ENCODE measurements at places on chromosomes 5 and 9.

- no peak for DNase-seq
Measured at GRCh38 chr9:29751226-29751625, 2177.9 kb upstream of the C9orf72 start.

DNA sequence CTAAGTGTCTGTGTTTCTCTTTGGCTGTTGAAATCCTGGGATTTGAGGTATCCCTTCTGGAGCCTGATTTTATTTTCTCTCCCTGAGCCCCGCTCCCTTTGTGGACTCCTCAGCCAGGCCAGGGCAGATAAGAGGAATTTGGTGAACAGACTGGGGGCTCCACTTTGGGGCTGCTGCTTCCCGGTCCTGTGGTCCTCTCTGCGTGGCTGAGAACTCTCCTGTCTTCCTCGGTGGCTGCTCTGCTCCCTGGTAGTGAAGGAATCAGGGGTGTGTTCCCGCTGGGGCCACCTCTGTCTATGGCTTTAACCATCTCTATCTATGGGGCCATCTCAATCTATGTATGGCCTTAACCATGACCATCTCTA, 71.7 kb upstream of the SH3PXD2B start:
- no peak for DNase-seq

DNA sequence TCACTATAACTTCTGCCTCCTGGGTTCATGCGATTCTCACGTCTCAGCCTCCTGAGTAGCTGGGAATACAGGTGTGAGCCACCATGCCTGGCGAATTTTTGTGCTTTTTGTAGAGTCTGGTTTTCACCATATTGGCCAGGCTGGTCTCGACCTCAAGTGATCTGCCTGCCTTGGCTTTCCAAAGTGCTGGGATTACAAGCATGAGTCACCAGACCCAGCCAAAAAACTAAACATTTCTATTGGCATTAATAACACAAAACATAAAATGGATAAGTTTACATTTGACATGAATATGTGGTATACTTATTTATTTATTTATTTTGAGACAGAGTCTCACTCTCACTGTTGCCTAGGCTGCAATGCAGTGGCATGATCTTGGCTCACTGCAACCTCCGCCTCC, 13.6 kb upstream of the REEP5 start:
- no peak for DNase-seq

- no peak for DNase-seq
Measured at GRCh38 chr9:103242025-103242424, 246.9 kb downstream of the CYLC2 start.

DNA sequence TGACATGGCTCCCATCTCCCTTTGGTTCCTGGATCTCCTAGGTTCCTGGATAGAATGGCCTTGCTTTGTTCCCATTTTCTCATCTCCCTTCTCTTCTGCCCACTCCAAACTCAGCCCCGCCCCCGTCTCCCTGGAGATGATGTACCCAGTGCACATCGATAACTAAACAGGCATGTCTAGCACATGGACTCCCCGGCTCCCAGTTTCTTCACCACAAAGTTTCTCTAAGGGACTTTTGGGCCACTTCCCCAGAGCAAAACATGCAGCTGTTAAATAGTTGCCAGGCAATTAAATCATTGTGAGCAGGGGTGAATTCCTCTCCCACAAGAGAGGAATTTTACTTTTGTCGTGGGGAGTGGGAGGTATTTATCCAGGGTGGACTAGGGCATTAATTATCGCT, 259.0 kb downstream of the GADD45G start:
- no peak for DNase-seq

GRCh38 chr9:99419070-99419469, 197.0 kb downstream of the SEC61B start:
- no peak for DNase-seq

DNA sequence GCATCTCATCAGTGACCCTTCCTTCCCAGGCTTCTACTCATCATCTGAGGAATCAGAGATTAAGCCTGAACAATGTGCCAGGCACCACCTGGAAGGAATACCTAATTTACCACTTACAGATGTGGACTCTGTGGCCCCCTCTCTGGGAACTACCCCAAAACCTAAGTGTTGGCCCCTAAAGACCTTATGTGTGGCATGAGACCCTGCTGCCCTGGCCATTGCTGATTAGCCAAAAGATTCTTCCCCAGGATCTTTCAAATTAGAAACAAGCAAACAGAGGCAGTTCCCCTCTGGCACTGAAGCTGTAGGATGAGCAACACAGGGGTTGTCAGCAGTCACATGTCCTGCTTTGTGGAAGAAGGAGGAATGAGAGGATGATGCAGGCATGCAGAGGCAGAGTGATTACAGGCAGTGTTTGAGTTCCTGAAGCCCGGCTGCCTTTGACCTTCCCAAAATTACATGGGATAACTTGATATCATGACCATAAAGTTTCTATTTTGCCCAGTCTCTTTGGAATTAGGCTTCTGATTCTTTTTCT, 10.6 kb downstream of the SPINK4 start:
- no peak for DNase-seq

DNA sequence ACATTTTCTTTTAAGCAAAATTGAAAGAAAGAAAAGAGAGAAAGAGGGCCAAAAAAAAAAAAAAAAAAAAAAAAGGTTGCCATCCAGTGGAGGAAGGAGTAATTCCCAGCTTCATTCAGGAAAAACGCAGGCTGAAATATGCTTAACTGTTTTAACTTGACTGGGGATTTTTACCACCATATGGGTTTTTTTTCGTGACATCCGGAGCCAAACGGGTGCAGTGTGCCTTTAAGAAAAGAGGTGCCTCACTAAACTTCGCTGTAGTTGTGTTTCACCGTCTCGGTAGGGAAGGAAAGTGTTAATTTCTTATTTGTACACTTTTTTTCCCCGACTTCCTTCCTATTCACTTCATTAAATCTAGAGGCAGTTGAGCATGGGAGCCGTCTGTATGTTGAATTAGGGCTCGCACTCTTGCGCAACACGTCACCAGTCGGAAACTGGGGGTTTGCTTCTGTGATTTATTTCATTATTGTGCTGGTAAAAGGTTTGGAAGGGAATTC, 143.0 kb downstream of the SMARCA2 start:
- DNase-seq: no peak

DNA sequence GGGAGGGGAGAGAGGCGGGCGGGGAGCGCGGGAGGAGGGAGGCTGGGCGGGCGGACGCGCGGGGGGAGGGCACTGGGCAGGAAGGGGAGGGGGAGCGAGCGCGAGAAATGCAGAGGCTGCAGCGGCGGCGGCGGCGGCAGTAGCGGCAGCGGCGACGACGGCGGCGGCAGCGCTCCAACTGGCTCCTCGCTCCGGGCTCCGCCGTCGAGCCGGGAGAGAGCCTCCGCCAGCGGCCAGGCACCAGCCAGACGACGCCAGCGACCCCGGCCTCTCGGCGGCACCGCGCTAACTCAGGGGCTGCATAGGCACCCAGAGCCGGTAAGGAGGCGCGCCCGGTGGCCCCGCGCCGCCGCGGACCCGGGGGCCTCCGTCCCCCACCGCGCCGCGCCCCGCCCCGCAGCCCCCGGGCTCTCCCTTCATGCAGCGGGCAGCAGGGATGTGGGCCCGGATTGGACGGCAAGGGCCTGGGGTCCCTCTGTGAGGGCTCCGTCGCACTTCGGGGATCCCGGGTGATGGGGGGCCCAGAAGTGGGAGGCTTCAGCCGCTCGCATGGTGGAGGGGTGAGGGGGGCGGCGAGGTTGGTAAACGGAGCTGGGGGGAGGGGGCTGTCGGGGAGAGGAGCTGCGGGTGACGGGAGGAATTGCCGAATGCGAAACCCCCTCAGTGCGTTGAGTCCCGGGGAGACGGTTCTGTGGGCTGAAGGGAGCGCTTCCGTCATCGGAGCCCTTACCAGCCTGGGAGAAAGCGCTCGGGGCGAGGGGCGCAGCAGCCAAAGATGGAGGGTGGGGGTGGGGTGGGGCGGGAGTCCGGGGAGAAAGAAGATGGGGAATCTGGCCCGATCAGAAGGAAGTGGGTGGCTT, at the start of gene BASP1:
Gene BASP1 (plus strand): TSS at position 139 of the 860 bp plus-strand sequence. CDS start 57,586 bp downstream, outside the sequence.
- DNase-seq: no peak

GRCh38 chr9:95266649-95267048, 50.9 kb downstream of the FANCC start:
- no peak for DNase-seq

GRCh38 chr5:55467862-55468551, 66.8 kb downstream of the PLPP1 start:
- no peak for DNase-seq

DNA sequence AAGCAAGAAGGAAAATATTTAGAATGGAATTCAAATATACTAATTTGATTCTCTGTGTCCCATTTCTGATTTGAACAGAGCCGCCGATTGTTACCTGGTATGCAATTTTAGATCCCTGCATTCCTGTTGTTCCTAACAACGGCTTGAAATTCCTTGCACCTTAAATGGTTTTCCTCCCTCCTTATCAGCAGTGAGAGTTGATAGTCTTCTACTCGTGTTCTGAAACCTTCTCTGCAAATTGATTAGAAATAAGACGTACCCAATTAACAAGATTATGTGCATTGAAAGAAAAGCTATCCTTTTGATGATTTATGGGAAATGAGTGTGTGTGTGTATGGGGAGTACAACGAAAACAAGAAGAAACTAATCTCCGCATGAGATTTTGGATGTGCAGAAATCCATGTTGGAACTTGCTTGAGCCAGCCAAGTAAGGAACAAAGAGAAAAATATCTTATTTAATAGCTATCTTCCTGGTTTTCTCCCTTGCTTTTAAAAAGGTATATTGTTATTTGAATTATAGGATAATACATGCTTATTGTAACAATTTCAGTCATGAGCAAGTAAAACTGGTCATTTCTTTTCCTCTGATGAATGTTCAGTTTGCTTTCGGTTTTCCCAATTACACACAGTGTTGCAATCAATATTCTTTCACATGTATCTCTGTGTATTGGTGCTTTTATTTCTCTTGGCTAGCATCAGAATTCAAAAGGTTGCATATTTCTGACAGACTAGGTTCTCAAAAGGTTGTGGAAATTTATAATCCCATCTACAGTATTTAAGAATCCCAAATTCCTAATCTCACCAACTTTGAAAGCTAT, 211.1 kb upstream of the ACTBL2 start:
- DNase-seq: no peak

DNA sequence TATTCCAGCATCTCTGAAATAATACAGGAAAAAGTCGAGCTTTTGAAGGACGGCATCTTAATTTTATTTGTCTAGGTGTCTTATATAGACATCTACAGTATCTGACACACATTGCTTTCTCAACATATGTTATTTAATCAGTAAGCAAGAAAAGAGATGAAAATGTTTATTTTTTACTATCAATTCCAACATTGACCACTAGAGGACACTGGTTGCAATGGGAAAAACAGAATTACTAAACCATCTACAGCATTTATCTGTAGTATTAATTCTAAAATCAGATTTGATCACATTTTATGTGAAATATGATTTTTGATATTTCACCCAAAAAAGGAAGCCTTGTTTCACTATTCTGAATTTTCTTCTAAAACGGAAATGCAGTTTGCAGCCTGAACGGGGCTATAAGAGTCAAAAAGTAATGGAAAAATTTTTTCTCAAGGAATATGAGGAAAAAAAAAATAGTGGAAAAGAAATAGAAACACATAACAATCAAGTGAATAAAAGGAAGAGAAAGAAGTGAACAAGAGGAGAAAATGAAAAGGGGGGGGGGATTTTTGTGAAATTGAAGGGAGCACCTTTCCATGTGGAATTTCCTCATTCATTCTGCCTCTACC, 98.6 kb downstream of the OSTF1 start:
- no peak for DNase-seq

DNA sequence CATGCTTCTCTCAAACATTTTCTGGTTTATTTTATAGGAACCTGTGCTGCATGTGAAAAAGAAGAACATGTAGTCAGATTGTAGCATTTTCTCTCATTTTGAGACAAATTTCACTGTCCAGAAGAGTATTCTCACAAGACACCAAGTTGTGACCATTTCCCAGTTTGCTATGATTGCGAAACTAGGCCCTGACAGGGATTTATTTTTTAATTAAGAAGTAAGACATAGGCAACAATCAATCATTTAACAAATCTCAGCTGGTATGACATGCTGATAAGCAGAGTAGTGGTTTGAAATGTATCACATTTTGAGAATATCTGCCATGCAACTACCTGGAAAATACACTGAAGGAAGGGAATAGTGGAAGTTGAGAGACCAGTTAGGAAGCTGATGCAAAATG, 11.6 kb downstream of the OR13C8 start:
- no peak for DNase-seq

DNA sequence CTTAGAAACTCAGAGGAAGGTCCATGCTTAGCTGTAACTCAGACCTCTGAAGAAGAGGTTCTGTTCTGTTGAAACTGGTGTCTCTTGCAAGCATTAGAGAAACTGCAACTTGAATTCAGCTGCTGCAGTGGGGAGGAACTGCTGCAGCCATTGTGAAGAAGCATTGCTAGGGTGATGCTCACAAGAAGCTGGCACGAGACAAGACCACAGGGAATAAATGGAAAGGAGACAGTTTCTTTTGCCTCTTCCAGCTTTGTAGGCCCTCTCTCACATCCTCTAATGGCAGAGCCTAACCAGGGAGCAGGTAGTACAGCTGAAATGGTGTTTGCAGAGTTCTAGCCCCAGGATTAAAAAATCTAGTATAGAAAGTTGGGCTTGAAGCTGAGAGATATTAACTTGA, 148.0 kb upstream of the DMAC1 start:
- DNase-seq: no peak

DNA sequence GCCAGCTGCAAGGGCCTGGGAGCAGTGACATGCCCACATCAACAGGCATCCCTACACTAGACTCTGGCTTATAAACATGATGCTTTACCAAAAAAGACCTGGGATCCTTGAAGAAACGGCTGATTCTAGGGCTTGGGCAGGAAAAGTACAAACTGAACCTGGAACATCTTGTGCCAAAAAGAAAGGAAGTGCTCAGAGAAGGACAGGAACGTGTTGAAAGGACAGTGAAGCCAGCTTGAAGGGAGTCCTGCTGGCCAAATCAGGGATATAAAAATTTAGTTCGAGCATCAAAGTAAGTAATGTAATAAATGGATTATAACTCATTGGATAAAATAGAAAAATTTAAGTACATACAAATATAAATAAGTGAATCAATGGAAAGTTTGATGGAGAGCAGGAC, 58.1 kb downstream of the ALDH7A1 start:
- no peak for DNase-seq

DNA sequence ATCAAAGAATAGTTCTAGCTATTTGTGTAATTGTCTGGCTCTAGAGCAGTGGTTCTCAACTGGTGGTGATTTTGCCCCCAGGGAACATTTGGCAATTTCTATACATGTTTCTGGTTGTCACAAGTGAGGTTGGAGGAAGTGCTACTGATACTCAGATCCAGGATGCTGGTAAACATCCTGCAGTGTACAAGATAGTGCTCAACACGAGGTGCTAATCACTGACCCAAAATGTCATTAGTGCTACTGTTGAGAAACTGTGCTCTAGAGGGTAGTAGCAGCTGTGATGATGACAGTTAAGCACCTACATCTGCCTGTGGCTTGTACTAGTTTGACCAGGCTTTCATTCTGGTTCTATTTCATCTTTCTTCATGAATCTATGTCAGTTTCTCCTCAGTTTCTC, 22.1 kb downstream of the LRRC19 start:
- DNase-seq: no peak

GRCh38 chr5:170791325-170791954, 7.9 kb downstream of the GABRP start:
- no peak for DNase-seq

GRCh38 chr5:14212838-14213237, 69.7 kb downstream of the TRIO start:
- DNase-seq: no peak

All from activated effector memory CD4-positive, alpha-beta T cell treated with Interleukin-2 at 50 U/mL for 16 hours (primary cell).